ENCODE measurements at places on chromosomes 6 and 20.

DNA sequence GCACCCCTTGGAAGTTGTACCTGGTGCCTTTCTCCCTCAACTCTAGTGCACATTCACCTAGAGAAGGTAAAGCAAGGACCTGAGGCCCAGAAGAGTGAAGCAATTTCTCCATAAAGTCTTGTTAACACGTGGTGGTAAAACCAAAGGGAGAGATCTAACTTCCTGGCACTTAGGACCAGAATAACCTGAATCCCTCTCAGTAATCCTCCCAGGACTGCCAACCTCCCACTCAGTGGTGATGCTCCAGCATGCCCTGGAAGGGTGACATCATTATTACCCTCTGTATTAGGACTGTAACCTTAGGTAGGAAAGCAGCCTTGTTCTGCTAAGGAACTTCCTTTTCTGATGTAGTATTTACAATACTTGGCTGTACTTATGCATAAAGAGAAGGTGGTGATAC lies 330.6 kb upstream of the MARCKS start:
- DNase-seq, result no peak

DNA sequence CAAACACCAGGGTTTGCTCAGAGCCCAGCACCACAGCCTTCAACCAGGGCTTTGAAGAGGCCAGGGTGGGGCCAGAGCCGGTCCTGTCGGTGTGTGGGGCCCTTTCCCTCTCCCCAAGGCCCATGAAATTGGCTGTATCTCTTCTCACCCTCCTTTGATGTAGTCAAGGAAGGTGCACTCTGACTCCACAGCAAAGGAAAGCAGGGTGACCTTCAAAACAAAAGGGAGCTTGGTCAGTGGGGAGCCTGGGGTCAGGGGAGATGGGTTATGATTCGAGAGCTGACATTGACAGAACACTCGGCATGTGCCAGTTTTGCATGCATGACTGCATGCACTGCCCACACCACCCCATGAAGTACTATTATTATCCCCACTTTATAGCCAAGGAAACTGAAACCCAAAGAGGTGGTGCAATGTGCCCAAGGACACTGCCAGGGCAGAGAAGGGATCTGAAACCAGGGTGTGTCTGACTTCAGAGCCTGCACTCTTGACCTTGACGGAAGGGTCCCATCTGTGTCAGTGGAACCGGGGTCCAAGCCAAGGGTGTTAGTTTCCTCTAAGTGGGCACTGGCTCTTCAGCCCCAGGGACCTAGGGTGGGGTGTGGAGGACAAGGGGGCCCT lies 55.4 kb downstream of the RAB44 start:
- DNase-seq, result no peak

GRCh38 chr20:17565169-17565845 lies 4.6 kb upstream of the DSTN start:
- DNase-seq, result no peak

GRCh38 chr6:31178143-31179041 lies 7.9 kb upstream of the POU5F1 start:
- DNase-seq, result no peak

DNA sequence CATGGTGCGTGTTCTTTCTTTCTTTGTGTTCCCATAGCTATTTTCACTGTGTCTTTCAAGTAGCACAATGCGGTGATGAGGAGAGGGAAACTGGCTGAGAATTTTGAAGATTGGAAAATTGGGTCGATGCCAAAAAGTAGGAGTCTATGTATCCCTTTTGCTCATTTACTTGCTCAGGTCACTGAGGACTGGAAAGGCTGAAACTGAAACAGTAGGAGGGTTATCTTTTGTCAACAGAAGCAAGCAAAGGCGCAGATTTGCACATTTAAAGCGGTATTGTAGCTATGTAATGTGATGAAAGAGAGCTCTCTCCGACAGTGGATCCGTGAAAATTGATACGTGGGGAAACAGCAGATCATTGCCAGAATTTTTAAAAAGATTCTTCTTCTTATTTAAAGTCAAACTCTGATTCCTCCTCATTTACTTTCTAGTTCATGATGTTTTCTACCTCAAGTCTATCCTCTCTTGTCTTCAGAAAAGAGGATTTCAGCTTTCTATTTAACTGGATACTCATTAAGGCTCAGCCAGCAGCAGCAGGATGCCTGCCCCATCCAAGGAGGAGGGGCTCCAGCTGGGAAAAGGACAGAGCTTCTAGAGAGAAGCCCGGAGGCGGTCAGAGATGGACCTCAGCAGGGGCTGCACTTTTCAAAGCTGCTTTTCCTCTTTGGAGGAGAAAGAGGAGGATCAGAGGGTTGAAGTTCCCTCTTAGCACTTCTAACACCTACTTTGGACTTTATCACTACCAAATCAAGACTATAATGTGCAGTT lies 15.9 kb upstream of the FYN start:
- peak; percentile 59 for DNase-seq

DNA sequence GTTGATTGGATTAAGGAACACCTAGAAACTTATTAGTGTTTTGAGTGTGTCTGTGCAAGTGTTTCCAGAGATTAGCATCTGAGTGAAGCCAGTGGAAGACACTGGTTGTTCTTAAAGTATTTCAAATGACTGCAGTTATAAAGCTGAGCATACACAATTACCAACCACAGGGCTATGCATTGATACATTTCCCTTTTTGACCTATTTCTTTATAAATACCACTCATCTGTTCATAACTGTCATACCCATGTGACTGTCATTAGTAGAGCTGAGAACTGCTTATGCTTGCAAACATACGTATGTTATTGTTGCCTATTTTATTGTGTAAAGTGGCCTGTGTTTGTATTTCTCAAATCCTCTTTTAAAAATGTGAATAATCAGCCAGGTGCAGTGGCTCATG lies 15.3 kb upstream of the ZC3H12D start:
- DNase-seq, result no peak

DNA sequence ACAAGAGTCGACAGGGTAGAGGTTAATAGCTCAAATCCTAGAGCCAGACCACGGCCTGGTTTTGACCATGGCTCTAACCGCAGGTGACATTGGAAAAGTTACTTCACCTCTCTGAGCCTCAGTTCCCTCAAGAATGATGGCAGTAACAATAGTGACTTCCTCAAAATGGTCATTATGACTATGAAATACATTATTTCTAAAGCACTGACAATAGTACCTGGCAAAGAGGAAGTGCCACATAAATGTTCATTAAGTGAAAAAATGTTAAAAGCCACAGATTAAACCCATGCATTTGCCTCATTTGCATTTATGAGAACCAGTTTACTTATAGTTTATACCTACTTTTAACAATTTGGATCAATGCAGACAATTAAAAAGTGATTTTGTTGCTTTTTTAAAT lies 12.3 kb downstream of the BTBD3 start:
- DNase-seq, result no peak

- DNase-seq, result no peak
Observed at GRCh38 chr6:48817333-48818051, 645.6 kb downstream of the MMUT start.

- DNase-seq, result no peak
Observed at GRCh38 chr6:52385074-52385473, 23.1 kb downstream of the PAQR8 start.

GRCh38 chr6:19968201-19968600 lies 131.0 kb downstream of the ID4 start:
- no peak for DNase-seq

- no peak for DNase-seq
Observed at GRCh38 chr20:5696011-5696559, 54.1 kb upstream of the SHLD1 start.

- DNase-seq, result no peak
Observed at GRCh38 chr6:109241199-109241598, 141.1 kb downstream of the CD164 start.

GRCh38 chr6:101595276-101595675 lies 201.8 kb downstream of the GRIK2 start:
- no peak for DNase-seq

DNA sequence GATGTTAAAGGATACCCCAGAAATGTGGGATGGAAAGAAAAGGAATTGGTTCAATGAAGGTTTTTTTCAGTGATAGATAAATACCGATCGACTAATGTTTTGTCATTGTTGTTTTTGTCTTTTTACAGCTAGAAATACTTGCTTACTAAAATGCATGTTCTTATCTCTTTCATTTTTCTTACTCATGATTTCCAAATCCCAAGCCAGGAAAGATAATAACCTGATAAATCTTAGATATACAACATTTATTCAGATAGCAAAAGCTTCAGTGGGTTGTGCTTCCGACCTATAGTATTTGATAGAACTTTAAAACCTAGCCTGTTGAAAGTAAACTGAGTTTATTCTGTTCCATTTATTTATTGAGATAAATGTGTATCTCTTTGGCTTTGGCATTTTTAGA lies 187.5 kb downstream of the EDN1 start:
- DNase-seq, result no peak

DNA sequence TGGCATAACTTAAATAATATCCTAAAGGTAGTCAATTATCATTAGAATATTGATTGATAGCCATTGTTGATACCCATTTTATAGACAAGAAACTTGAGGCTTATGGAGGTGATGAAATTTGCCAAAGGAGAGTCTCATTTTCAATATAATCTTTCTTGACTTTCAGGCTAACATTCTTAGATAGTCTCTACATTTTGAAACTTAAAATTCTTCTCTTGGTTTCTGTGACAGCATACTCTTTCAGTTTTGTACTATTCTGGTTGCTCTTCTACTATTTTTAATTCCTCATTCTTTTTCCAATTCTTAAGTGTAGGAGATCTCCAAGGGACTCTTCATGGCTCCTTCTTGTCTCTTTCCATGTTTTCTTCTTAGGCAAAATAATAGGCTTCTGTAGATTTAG lies 3.7 kb upstream of the SH3BGRL2 start:
- DNase-seq, result no peak

- no peak for DNase-seq
Observed at GRCh38 chr6:52509281-52510212, 67.3 kb downstream of the TRAM2 start.

- DNase-seq, result peak; percentile 72
Observed at GRCh38 chr6:82246802-82247504, 591 bp downstream of the IBTK start.
